ENCODE measurements at places on chromosomes 3 and 15.

- no peak for DNase-seq
Measured at GRCh38 chr15:78107471-78107870, 15.1 kb downstream of the SH2D7 start.

GRCh38 chr3:183924543-183924942, 39.9 kb upstream of the PARL start:
- DNase-seq, result no peak

- no peak for DNase-seq
Measured at GRCh38 chr3:172155897-172156585, 116.7 kb downstream of the FNDC3B start.

DNA sequence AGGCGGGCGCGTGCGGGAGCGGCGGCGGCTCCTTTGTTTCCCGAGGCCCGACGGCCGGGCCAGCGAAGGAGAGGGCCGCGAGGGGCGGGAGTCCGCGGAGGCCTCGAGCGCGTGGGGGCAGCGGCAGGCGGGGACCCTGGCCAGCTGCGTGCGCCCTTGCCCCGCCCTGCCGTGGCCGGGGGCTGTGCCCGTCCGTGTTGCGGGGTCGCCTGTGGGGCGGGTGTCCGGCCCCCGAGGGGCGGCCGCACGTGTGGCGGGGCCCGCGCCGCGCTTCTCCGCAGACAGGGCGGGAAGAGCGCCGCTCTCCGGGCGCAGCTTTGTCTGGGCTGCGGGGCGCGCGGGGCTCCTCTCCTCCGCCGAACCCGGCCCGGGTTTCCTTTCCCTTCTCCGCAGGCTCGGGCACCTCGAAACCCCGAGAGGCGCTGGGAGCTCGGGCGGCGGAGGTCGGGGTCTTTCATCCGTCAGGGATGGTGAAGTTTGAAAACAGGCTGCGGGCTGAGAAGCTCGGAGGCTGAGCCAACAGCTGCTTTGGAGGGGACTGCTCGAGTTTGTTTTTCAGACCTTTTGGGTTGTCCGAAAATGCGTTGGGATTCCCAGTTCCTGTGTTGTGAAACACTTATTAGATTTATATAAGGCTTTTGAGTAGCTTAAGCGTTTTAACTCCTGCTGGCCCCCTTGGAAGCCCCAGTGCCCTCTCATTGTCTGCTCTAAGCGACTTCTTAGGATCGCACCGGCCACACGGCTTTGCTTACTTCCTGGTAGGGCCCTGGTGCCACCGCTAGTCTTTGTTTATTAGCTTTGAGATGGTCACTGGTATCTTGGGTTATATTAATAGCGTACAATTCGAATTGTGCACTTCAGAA, 817 bp downstream of the USP3 start:
- peak; percentile 60 for DNase-seq

GRCh38 chr15:98043160-98044014, 82.9 kb downstream of the ARRDC4 start:
- DNase-seq, result no peak

DNA sequence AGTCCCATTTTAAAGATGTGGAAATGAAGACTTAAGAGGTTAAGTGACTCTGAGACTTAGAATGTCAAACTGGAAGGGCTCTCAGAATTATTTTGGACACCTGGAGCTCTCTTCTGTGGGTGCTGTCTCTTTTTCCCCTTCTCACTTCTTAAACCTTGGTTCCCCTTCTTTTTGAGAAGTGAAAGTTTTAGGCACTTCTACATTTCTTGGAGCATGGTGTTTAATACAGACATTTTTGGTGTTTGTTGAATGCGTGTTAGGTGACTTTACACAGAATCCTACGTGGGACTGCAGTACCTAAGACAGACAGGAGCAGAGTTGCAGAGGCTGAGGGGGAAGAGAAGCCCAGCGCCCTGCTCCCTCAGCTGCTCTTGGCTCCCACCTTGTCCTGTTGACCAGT, 133.3 kb downstream of the MDFIC2 start:
- DNase-seq, result no peak

DNA sequence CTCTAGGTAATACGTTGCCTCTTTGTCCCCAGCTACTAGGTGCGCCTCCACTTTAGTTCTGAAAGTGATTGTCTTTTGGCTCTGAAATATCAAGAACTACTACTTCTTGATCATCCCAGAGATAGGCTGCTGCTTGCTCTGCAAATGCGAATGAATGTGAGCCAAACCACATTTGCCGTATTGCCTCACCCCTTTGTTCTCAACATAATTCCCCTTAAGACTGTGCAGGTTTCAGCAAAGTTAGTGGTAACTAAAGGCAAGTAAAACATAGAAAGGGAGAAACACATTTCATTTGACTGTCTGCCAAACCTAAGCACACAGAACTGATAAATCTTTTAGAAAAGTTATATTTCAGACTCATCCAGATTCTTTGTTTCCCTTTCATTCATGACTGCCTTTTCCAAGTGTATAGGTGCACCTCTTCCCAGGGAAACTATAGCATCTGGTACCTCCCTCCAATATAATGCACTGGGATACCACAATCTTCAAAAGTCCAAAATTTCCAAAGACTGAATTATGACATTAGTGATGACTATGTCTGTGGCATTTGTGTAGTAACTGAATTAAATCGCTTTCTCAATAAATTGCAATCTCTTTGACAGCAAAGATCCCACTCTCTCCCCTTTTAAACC, 720.6 kb upstream of the CBLB start:
- DNase-seq, result no peak

GRCh38 chr3:8489278-8489792, 12.3 kb upstream of the LMCD1 start:
- DNase-seq, result no peak

DNA sequence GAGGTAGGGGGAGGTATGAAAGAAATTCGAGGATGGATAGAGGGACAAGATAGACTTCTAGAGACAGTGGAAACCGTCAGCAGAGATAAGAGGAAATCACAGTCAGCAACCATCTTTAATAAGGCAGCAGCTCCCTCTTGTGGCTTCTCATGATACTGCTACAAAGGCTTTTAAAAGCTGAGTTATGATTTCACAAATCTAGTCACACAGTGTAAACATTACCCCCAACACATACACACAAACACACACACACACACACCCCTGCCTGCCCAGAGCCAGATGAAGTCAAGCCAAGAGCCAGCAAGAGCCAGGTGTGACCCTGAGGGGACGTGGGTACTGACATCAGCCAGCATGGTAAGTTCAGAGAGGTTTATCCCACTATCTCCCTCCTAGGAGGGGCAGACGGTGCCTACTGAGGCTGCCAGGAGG, 18.9 kb upstream of the TGM5 start:
- peak; percentile 66 for DNase-seq

DNA sequence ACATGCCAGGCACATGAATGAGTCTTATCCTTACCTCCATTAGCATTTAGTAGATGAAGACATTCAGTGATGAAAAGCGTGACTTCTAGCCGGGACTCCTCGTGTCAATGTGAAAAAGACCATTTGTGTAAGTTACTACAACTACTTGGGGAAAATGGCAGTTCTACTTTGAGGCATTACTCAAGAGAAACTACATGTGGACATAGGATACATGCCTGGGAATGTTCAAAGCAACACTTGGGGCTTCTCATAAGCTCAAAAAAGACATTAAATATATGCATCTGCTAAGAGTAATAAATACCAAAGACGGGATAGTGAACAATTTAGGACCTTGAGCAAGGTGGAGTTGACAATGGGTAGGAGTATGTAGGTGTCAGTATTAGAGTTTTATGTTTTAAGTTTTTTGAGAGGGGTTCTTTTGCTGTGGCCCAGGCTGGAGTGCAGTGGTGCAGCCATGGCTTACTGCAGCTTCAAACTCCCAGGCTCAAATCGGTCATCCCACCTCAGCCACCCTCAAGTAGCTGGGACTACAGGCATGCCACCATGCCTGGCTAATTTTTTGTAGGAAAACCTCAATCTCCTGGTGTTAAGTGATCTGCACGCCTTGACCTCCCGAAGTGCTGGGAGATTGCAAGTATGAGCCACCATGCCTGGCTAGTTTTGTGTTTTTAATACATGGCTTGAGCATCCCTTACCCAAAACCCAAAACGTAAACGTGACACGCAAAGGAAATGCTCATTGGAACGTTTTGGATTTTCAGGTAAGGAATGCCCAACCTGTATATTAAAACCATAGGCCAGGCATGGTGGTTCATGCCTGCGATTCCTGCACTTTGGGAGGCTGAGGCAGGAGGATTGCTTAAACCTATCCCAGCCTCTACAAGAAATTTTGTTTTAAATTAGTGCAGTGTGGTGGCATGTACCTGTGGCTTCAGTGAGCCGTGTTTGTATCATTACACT, 3.9 kb downstream of the RPLP1 start:
- DNase-seq, result no peak

- no peak for DNase-seq
Measured at GRCh38 chr3:12424635-12425319, 59.5 kb upstream of the TSEN2 start.

GRCh38 chr3:62771331-62772072, 103.7 kb downstream of the CADPS start:
- DNase-seq, result no peak

DNA sequence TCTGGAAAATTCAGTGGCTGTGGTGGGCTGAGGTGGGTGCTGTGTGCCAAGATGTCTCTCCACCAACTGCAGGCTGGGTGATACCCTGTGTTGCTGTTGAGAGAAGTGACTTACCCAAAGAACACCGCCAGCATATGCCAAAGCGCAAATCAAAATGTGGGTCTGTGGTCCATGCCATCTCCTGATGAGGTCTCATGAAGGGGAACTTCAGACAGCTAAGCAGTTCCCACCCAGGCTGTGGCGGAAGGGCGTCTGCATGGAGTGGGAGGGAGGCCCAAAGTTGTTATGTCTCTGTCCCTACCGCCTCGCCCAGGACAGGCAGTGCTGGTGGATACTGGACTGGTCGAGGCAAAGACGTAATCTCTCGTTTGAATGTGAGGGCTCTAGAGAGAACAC, 70.9 kb upstream of the PLXNA1 start:
- no peak for DNase-seq

GRCh38 chr15:65851981-65852380, 17.3 kb upstream of the RAB11A start:
- no peak for DNase-seq

All from urothelium cell line (cell line).